ENCODE measurements at places on chromosomes 7 and 10.

- no peak for DNase-seq
Observed at GRCh38 chr10:43960981-43961380, 312.3 kb upstream of the ZNF32 start.

- DNase-seq = no peak
Observed at GRCh38 chr7:18520450-18521235, 25.1 kb downstream of the HDAC9 start.

DNA sequence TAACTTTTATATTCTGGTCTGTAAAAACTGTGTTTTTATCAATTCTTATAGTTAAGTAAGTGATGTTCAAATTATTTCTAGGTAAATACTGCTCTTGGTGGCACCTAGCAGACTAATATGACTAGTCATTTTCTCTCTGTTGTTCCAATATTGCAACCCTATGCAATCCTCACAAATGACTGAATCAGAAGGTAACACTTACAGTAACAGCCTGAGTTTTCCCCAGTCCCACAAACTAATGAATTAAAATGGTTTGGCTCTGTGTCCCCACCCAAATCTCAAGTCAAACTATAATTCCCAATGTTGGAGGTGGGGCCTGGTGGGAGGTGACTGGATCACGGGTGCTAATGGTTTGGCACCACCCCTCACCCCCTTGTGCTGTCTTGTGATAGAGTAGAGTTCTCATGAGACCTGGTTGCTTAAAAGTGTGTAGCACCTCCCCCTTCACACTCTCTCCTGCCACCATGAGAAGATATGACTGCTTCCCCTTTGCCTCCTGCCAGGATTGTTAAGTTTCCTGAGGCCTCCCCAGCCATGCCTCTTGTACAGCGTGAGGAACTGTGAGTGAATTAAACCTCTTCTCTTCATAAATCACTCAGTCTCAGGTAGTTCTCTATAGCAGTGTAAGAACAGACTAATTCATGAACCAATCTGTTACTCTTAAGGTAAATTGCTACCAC, 43.5 kb downstream of the MTPN start:
- no peak for DNase-seq

- DNase-seq = no peak
Observed at GRCh38 chr10:132096863-132097478, 31.2 kb downstream of the JAKMIP3 start.

DNA sequence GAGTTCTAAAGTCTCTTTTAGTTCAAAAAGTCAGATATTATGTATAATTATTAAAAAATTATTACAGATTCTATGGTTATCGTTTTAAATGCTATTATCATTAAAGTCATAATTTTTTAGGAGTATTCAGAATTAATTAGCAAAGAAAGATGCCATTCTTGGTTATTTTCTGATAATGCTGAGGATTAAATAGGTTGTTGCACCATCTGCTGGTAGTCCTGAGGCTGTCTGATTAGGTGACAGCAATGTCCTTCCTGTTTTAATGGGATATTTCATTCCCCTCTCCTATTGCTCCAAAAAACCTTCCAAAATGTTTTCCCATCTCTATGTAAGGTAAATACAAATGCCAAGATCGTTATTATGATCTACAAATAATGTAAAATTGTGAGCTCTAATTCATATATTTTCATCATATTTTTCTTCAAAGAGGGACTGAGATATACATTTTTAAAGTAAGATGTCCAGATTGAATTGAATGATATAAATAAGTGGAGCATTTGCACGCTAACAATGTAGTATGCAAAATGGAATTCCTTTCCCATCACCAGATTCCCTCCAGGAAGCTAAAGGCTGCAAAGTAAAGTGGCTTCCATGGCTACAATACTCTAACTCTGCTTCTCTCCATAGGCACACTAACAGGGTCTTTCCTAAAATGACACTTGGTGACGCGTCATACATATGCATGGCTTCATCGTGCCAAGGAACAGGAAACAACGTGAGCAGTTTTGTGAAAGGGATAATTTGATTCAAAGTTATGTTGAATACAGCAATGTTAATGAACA, 58.8 kb upstream of the AKR1E2 start:
- DNase-seq = no peak

DNA sequence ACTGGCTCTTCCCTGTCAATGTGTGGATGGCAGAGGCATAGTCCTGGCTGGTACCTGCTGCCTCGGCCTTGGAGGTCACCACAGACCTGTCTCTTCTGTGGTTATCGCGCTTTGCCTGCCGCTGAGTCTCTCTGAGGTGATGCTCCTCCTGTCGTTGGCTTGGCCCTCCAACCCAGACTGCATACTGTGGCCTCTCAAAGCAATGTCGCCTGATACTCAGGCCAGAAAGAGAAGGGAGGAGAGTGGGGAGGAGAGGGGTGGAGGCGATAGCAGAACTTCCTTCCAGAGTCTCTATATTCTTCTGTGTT, 133.2 kb upstream of the KCNMA1 start:
- no peak for DNase-seq

DNA sequence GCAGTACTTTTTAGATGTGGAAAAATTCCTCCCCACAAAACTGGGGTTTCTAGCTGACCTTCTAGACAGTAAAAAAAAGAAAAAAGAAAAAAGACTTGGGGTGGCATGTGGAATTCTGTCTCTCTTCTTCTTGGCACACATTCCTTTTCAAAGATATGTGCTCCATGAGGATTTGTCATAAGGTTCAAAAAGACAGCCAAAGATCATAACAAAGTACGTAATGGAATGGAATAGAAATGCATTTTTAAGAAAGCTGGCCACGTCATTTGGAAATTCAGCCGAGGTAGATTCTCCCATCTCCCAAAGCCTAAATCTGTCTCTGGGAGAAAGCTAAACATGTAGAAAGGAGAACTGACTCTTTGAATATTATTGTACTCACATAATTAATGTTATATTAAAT, 381.3 kb upstream of the NFE2L3 start:
- no peak for DNase-seq

DNA sequence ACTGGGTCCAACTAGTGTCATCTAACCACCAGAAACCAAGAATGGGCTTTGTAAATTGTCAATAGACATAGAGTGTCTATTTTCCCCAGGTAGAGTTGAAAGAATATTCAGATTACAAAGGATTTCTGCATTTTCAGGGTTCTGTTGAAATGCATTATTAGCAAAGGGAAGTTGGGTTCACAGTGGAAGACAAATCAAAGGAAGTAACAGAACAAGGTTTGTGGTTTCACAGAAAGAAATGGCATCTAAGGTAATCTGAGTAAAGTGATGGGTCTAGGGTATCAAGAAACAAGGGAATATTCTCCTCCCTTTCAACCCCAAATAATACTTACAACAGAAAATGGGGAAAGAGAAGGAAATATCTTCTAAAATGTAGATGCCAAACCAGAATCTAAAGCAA, 25.8 kb downstream of the CEP41 start:
- no peak for DNase-seq

- DNase-seq = no peak
Observed at GRCh38 chr7:116231949-116232348, 21.6 kb downstream of the TES start.

DNA sequence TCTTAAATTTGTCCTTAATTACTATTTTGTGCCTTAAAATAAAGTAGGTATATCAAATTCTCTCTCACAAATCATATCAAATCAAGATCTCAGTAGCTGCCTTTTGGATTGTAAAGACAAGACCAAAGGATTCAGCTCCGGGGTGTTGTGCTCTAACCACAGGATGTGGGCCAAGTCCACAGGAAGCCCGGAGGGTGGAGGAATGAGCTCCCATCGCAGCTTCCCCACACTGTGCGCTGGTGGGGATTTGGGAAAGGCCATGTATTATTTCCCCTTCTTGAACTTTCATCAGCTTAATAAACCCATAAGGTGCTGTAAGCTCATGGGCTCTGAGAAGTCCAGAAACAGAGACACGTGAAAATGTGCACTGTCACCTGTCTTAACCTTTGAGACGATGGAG, 241.6 kb upstream of the TCERG1L start:
- no peak for DNase-seq

- no peak for DNase-seq
Observed at GRCh38 chr10:71638064-71638821, 81.3 kb downstream of the C10orf105 start.

DNA sequence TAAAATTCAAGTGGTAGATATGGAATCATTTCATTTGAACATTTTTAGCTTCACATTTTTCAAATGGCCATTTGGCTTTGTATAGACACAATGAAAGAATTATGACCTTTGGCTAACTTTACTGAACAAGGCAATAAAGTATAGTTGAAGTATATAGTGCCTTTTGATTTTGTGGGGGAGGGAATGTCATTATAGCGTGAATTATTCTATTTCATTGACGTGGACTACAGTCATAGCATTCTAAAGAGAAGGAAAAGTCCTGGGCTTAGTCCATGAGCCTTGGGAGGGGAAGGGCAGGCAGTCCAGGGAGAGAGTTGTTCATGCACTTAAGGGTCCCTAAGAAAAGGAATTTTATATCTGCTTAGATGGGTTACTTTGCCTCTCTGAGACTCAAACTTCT, 181.4 kb upstream of the GPR26 start:
- no peak for DNase-seq

DNA sequence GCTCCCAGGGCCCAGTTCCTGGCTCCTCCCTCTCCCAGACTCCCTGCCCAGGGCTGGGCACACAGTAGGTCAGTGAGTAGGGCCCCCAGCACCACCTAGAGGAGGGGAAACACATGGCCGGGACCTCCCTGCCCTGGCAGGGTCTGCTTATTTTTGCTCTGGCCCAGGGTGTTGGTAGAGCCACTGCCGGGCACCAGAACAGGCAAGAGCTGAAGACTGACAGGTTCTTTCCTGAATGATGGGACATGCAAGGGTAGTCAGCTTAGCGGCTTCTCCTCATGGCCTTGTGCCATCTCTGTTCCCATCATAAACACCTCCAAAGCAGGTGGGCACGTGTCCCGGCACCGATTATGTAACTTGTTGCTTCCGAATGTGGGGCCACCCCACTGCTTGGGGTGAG, 86.5 kb downstream of the NEURL1 start:
- no peak for DNase-seq

GRCh38 chr10:3467052-3467951, 294.7 kb upstream of the PITRM1 start:
- DNase-seq = no peak

GRCh38 chr7:157566631-157567006, 229.8 kb downstream of the DNAJB6 start:
- no peak for DNase-seq

DNA sequence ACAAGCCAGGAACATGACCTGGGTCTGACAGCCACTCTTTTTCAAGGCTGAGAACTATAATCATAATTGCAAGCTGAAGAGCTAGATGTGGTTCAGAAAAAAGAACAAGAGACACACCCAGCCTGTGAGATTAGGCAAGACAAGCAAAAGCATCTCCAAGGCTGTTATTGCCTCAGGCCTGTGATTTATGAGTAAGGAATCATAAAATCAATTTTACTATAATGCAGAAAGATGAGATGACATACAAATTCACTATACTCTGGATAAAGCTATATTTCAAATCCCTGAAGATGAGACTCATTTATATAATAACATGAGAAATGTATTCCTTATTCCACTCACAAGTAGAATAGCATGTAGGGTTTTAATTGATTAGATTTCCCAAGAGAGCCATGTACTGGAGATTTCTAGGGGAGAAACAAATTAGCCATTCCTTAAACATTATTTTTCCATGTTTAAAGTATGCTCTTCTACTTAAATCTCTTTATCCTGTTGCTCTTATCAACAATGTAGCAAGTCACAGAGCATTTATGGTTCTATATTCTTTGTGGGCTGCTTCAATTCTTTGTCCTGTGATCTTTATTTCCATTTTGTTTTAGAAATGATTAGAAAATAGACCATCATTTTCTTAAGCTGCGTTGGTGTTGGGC, 47.4 kb downstream of the FHIP2A start:
- no peak for DNase-seq

DNA sequence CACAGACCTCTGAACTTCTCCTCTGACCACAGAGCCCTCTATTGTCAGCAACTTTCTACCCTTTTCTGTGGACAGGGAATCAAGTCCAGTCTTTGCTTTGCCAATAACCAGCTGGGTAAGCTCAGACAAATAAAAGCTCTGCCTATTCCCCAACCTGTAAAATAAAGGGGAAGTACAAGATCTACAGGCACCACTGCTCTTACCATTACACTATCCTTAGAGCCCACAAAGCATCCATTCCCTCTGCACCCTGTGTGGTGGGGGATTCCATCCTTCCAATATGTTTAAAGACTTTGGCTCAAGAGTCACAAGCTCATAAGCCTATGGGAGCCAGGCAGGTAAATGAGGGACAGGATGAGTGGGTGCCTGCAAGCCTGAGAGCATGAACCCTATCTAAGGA, 88.2 kb downstream of the PARD3 start:
- DNase-seq = no peak

GRCh38 chr10:99598781-99599509, 21.3 kb downstream of the SLC25A28 start:
- no peak for DNase-seq

DNA sequence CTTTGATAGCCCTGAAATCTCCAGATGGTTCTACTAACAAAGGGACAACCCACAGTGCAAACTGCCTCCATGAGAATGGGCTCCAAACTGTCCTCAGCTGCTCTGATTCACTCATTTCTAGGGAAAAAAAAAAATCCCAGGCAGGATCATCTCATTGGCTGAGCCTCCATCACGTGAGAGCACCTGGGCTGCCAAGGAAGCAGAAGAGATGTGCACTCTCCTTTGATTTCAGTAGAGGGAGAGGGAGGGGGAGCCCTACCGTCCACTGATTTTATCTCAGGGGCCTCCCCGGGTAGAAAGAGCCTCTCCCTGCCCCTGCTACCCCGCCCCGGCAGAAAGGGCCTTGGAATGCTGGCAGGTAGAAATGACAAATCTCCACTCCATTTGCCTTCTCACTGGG, 725.4 kb downstream of the PHTF2 start:
- no peak for DNase-seq

Data from stimulated activated CD8-positive, alpha-beta memory T cell treated with anti-CD3 and anti-CD28 coated beads, Interleukin-12 subunit alpha, Interleukin-12 subunit beta, amount 100 ng/mL, for 4 hours (primary cell).